CD14-positive monocyte (primary cell): ENCODE measurements at places on chromosomes 3 and 15.

DNA sequence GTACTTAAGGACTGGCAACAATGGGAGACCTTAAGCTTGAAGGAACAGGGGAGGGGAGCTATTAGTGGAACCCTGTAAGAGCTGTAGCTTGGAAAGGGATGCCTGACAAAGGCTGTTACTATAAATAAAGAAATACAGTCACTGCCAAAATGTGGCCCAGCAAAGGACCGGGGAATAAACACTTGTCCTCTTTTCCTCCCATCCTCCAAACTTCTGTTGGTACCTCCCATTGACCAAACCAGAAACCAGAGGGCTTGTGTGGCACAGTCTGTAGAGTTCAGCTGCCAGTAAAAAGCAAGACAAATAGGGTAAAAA is 25.1 kb upstream of the TCF12 start:
- no peak for DNase-seq

DNA sequence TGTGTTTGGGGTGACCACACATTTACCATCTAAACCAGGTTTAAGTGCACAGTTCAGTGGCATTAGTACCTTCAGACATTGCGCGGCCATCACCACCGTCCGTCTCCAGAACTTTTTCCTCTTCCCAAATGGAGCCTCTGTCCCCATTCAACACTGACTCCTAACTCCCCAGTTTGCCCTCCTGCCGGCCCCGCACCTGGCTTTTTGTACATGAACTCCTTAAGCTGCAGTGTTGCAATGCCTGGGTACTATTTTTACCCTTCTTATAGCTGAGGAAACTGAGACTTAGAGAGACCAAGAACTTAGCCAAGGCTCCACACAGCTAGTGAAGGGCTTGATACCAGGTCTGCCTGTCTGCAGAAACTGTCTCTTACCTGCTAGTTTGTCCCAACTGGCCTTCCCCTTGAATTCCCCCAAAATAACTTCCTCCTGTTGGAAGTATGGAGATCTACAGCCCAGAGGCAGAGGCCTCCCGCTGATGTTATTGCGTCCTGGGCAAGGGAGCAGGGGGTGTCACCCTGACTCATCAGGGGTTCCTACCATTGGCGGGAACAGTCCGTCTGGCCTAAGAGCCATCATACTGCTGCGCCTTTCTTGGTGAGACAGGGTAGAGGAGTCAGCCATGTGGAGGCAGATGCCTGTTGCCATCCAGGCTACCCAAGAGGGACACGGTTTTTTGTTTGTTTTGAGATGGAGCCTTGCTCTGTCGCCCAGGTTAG is 65.6 kb downstream of the GRIP2 start:
- DNase-seq: no peak

- DNase-seq: no peak
Observed at GRCh38 chr3:9314796-9315195, 48.1 kb upstream of the THUMPD3 start.

GRCh38 chr3:111087924-111088469 is 16.4 kb downstream of the NECTIN3 start:
- no peak for DNase-seq

GRCh38 chr3:115999613-116000012 is 376.3 kb downstream of the GAP43 start:
- DNase-seq: no peak

GRCh38 chr15:43376017-43376705 is 5.3 kb downstream of the TUBGCP4 start:
- peak; percentile 7 for DNase-seq

DNA sequence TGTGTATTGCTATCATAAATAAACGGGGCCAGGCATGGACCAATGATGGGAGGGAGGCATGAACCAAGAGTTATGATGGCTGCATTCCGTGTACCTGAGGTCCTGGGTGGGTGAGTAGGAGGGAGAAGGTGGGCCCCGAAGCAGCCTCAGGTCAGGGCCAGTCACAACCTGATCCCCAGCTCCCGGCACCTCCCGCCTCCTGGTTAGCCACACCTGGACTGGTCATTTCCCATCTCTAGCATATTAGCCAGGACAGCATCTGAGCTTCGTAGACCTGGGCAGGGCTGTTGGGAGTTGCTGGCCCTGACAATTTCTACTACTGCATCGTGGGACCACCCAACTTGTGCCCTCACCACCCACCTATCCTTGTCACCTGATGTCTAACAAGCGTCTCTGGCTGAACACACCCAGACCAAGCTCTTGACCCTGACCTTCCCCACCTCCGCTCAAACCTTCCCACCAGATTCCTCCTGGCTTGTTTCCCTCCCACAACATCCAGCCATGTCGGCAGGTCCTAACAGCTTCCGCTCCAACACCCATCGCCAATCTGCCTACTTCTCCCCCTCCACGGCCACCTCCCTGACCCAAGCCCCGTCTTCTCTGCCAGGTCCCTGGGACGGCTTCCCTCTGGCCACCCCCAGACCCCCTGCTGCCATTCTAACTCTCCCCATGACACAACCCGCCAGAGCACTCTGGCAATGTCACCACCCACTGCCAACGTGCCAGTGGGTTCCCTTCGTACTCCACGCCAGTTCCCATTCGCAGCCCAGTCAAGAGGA is 133.8 kb upstream of the IQSEC1 start:
- DNase-seq: no peak

- DNase-seq: no peak
Observed at GRCh38 chr3:143000528-143000927, 842 bp upstream of the U2SURP start.

DNA sequence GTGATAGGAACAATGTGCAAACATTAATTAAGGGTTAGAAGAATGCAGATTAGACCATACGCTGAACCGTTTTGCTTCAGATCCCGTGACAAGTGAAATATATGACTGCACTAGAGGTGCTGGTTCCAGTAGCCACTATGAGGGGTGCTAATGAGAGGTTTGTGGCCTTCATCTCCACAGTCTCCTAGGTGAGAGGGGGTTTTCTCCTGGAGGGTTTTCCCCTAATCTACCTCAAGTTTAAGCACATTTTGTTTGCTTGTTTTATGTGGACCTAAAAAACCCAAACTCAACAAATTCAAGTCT is 13.7 kb upstream of the SHF start:
- no peak for DNase-seq

DNA sequence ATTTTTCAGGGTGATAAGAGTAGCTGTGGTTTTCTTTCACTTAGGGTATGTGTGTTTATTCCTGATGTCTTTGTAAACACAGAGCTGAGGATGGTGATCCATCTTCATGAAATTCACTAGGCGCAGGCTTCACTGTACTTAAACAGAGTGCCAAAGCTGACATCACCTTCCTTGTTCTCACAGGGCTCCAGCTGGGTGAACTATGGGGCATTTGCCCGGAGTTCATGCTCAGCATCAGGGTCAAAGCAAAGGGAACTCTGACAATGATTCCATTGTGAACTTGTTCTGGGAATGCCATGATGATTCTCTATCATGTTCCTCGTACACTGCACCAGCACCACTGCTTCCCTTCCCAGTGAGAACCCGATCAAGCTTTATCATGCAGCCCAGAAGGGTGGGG is 184.8 kb upstream of the P2RY1 start:
- no peak for DNase-seq

DNA sequence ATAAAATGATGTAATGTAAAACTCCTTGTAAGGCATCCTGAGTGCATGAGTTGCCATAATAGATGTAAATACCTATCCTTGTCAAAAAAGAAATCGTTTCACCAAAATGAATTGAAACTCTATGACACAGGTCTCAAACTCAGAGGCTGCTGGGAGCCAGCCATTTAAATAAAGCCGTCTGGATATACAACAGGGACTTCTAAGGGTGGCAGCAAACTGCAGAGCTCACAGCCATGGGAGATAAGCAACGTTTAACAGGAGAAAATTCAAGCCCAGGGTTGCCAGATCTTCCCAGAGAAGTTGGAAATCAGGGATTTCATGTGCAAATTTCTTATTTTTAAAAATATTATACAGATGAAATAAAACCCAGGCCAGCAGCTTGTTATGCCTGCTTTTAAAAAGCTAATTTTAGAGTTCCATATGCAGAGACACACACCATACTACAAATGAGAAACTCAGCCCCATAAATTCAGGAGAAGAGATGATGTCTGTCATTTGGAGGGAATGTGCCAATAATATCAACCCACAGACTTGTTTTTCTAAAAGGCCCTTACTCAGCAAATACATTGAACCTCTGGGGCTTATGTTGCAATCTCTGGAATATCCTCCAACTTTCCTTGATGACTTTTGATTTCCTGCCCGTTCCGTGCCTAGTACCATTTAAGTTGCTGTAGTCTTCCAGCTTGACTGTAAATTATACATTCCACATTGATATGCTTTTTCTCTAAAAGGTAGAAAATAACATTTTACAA is 75.6 kb downstream of the AQP9 start:
- DNase-seq: peak; percentile 43

- DNase-seq: no peak
Observed at GRCh38 chr3:36633060-36633459, 131.3 kb downstream of the DCLK3 start.

GRCh38 chr3:178405531-178405930 is 130.7 kb upstream of the KCNMB2 start:
- no peak for DNase-seq

DNA sequence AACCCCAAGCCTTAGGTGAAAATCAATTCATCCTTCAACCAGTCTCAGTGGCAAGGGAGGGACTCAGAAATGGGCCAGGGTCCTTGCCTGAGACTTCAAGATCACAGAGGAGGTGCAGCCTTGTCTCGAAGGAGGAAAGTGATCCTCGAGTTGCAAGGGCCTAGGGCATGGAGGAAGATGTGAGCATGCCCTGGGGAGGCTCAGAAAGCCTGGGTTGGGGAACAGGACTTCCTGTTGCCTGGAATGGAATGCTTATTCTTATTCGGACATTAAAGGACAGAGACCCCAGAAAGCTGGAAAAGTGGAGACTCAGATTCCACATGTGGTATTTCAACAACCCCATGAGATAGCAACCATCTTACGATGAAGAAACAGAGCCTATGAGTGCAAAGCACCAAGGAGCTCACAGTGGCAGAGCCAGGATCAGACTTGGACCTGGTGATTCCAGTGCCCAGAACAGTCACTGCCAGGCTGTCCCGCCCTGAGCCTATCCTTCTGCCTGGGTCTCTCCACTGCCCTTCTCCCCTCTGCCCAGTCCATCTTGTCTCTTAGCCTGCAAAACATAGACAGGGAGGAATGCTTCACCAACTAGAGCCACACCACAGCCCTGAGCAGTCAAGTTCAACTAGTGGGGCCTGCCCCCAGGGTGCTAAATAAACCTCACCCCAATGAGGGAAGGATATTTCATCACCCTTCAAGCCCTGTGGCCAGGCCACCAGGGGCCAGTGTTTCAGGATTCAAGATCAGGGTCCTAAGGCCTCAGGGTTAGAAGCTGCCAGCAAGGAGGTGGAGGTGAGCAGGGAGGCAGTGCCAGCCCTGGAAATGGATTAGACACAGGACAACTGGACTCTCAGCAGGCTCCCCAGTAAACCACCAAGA is 21.9 kb downstream of the DAPK2 start:
- no peak for DNase-seq

DNA sequence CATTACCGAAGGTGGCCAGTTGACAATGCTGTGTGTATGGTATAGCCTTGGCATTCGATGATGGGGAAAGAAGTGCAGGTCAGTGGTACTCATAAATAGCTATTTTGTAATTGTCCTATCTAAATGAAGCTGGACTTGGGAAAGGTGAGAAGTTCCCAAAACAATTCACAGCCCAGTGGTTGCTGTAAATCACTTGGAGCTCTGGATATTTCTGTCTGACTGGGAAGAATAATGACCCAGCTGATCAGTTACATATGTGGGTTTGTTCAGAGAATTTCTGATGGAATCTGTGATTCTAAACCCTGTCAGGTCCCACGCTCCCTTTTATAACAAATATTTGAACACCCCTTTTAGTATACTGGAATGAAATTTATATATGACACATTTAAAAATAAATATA is 133.9 kb upstream of the PFN2 start:
- no peak for DNase-seq

DNA sequence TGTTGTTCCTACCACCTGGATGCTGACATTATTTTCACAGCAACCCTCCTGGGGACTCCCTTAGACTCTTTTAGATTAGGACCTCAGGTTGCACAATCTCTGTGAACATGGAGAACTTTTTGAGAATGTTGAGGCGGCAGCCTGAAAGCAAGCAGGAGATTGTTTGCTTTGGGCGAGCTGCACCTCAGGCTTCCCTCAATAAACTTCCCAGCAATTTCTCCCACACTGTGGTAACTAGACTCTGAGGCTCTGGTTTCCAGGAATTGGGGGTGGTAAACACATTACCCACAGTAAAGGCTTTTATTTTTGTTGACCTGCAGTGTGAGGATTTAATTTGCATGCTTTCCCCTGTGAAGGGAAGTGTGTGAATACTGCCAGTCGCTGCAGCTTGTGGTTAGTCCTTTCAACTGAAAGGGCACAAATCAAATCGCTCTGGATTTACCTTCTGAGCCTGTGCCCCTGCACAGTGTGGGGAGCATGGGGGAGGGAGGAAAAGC is 35.2 kb upstream of the SIAH2 start:
- DNase-seq: no peak

GRCh38 chr15:52382647-52383046 is 87.0 kb upstream of the MYO5C start:
- DNase-seq: no peak

GRCh38 chr3:147924755-147925154 is 515.6 kb downstream of the ZIC1 start:
- no peak for DNase-seq

DNA sequence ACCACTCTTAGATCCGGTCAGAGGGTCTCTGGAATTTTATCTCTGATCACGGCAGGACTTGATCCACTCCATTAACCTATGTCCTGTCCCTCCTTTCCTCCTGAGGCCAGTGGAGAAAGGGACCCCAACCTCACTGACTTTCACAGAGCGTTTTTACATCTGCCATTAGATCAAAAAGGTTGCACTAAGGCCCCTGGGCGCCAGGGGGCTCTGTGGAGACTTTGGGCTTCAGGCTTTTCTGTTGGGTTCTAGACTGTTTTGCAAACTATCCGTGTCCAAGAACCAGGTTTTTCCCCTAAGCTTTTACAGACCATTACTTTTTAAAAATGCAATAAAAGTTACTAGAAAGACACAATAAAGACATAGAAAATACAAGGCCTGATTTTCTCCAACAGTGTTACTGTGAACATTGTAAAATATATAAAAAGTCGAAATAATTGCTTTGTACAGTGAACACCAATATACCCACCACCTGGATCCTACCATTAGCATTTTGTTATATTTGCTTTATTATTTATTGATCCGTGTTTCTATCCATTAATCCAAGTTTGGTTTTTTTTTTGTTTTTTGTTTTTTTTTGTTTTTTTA is 159.7 kb downstream of the POLR2M start:
- peak; percentile 13 for DNase-seq

DNA sequence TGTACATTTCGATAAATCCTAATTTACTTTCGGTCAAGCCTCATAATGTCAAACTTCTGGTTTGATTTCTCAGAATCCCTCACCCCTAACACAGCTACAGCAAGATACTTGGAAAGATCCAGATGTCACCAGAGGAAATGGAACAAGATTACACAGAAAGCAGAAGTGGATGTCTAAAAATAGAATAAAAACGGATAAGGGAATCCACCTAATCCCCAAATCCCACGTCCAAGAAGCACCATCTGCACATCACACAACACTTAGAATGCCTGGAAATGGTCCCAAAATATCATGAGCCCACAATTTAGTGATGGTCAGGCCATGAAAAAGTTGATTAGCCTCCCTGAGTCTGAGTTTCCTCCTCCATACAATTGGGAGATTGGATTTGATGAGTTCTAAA is 61.7 kb downstream of the AGTR1 start:
- no peak for DNase-seq

- DNase-seq: no peak
Observed at GRCh38 chr15:35602836-35603235, 56.9 kb upstream of the DPH6 start.
